Activated CD8-positive, alpha-beta T cell treated with anti-CD3 and anti-CD28 coated beads for 36 hours (primary cell): ENCODE measurements at places on chromosomes 4 and X. TPM values are rescaled to one million over a fixed set of nuclear protein-coding genes. Genes with fewer than 3 reads are reported as not detected.

The UCP1 gene
- not detected for total RNA-seq

DNA sequence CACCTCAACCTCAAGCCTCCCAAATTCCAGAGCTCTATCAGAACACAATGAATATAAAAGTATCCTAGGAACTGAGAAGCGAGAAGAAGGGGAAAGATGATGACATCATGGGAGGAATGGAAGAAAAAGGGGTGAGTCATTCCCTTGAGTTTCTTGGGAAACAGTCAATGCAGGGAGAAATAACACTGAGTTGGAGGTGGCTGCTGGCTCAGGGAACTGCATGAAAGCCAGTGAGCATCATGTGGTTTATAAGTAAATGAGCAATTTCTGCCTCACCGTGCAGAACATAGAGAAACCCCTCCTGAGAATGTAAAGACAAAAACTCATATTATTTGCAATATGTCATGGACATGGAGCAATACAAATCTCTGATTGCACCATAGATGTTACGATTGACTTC is 73.3 kb downstream of the SHOX start:
- no peaks in the 10 kb centered on the region for H3K4me1 ChIP-seq
- DNase-seq = no peak
- no peaks in the 10 kb centered on the region for H3K36me3 ChIP-seq
- H3K4me3 ChIP-seq = no peak overlapping the region

The F9 gene
- total RNA-seq = not detected

DNA sequence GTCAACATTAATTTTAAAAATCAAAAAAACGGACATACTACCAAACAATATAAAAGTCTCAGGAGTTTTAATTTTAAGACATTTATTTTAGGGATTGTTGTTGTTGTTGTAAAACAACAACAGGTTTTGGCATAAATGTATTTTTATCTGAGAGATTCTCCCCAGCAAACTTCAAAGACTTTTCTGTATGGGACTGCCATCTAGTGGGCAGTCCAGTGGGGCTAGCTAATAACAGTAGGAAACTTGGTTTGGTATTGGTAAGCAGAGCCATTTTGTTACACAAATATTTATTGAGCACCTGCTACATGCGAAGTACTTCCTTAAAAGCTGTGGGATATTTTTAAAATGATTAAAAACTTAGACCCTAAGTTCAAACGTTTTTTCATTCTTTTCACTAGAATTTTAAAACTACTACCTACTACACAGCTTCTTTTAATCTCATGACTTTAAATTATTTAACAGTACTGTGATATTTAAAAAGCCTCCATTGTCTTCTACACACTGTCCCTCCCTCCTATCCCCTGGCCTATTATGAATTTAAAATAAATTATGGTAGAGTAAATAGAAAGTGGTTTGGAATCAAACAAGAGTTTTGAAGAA is 1028.4 kb upstream of the INTU start:
- H3K36me3 ChIP-seq = no peaks in the 10 kb centered on the region
- no peak overlapping the region for H3K4me3 ChIP-seq
- no peaks in the 10 kb centered on the region for H3K27me3 ChIP-seq
- no peak for DNase-seq

DNA sequence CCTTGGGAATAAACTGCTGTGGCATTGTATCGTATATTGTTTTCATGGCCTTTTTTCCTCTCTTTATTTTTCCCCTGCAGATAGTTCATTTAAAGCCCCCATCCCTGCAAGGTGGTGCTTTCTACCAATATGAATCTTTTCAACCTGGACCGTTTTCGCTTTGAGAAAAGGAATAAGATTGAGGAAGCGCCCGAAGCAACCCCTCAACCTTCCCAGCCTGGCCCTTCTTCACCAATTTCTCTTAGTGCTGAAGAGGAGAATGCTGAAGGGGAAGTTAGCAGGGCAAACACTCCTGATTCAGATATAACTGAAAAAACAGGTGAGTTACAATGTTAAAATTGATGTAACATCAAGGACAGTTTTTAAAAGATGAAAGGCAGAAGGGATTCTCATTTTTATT is 601 bp downstream of the SMARCAD1 start:
- peak overlapping the region; percentile 98 for H3K4me3 ChIP-seq
- no peak for DNase-seq
- peaks cover 3% of the 10 kb centered on the region for H3K27me3 ChIP-seq
- peaks cover 34% of the 10 kb centered on the region for H3K4me1 ChIP-seq
- H3K27ac ChIP-seq = peak overlapping the region; percentile 100

The GRIA2 gene
- not detected for total RNA-seq

DNA sequence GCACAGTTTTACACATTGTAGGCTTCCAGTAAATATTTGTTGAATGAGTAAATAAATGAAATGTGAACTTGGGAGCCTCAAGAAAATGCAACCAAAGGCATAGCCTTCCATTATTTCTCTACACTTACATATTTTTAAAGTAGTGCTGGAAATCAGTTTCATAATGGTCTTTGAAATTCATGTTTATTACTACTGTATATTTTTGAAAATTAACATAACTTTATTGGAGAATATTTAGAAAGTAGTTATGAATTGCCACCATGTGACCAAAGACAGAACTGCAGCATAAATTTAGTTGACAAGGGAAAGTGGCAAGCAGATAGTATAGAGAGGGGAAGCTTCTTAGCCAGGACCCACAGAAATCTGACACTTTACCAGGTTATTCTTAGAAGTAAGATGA is 6.4 kb downstream of the TCEAL8 start:
- H3K4me3 ChIP-seq = no peak overlapping the region
- no peaks in the 10 kb centered on the region for H3K27me3 ChIP-seq
- peak; percentile 11 for DNase-seq
- peaks cover 4% of the 10 kb centered on the region for H3K36me3 ChIP-seq
- H3K4me1 ChIP-seq = peaks cover 4% of the 10 kb centered on the region
- no peak overlapping the region for H3K27ac ChIP-seq

The KLB gene
- not detected for total RNA-seq

GRCh38 chrX:10902001-10902400 is 209.1 kb upstream of the HCCS start:
- H3K4me1 ChIP-seq = no peaks in the 10 kb centered on the region
- H3K27ac ChIP-seq = no peak overlapping the region
- no peak overlapping the region for H3K4me3 ChIP-seq
- no peak for DNase-seq
- no peaks in the 10 kb centered on the region for H3K36me3 ChIP-seq
- H3K27me3 ChIP-seq = no peaks in the 10 kb centered on the region

DNA sequence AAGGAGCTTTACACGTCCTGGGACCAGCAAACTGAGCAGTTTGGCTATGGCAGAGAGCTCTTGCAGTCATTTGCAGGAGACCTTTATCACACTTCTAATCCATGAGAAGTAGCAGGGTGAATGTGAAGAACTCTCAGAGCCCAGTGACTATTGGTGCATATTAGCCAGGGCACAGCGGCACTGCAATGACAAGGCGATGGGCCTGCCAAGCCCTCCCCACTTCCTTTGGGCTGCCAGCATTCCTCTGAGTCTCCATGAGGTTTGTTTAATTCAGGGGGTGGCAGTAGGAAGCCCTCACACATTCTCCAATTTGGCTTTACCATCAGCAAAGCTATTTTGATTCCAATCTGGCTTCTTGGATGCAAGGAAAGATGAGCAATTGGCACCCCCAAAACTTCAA is 79.2 kb upstream of the TSPAN7 start:
- H3K27me3 ChIP-seq = peaks cover 4% of the 10 kb centered on the region
- no peak for DNase-seq
- no peak overlapping the region for H3K4me3 ChIP-seq
- H3K4me1 ChIP-seq = no peaks in the 10 kb centered on the region

The VCX2 gene
- not detected for total RNA-seq

DNA sequence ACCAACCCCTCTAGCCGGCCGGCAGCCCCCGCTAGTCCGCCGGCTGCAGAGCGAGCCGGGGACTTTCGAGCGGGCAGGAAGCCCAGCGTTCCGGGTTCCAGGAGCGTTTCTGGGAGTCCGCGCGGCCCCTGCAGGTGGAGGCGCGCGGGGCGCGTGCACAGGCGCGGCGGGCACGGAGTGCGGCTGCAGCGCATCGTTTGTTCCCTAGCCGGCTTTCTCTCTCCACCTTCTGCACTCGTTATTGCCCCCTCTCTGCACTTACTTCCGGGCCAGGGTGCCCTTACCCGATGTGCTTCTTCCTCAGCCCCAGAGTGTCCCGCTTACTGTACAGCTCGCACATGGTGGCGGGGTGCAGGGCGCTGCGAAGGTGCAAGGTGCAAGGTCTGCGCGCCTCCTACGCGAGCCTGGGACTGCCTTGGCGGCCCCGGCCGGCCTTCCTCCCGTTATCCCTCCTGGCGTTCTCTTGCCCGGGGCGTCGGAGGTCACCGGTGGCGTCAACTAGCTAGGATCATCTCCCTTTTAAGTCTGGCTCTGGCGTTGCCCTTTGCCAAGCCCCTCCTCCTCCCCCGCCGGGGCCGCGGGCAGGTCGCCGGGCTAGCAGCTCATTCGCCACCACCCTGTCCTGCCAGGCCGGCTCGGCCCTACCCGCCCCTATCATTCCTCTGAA is at the start of gene ETNPPL:
ETNPPL (minus strand) TSS at position 495 of the 667 bp plus-strand sequence; CDS start at position 340, 155 bp downstream.
- H3K4me1 ChIP-seq = peaks cover 10% of the 10 kb centered on the region
- no peak within 1 kb of the TSS for H3K27ac ChIP-seq
- peaks cover 38% of the 10 kb centered on the region for H3K27me3 ChIP-seq
- peaks cover 2% of the 10 kb centered on the region for H3K36me3 ChIP-seq
- peak; percentile 51 for DNase-seq

- peaks cover 32% of the 10 kb centered on the region for H3K36me3 ChIP-seq
- no peak for DNase-seq
- peak overlapping the region; percentile 71 for H3K4me3 ChIP-seq
- H3K4me1 ChIP-seq = peaks cover 68% of the 10 kb centered on the region
Observed at GRCh38 chrX:79096145-79096556, 48.3 kb upstream of the GPR174 start.

- DNase-seq = peak; percentile 60
- peak overlapping the region; percentile 61 for H3K4me3 ChIP-seq
Observed at GRCh38 chr4:98662626-98663225, 4.3 kb upstream of the TSPAN5 start.

The IL3RA gene
- total RNA-seq = not detected

- H3K27ac ChIP-seq = no peak overlapping the region
- DNase-seq = no peak
- no peaks in the 10 kb centered on the region for H3K27me3 ChIP-seq
- H3K4me3 ChIP-seq = no peak overlapping the region
- peaks cover 17% of the 10 kb centered on the region for H3K4me1 ChIP-seq
Observed at GRCh38 chr4:88528861-88529260, 5.3 kb upstream of the PYURF start.

- H3K36me3 ChIP-seq = no peaks in the 10 kb centered on the region
- no peaks in the 10 kb centered on the region for H3K27me3 ChIP-seq
- H3K4me1 ChIP-seq = no peaks in the 10 kb centered on the region
- H3K27ac ChIP-seq = no peak overlapping the region
Observed at GRCh38 chrX:113868177-113868576, 715.7 kb upstream of the HTR2C start.

- H3K36me3 ChIP-seq = no peaks in the 10 kb centered on the region
- H3K27me3 ChIP-seq = peaks cover 13% of the 10 kb centered on the region
- peak; percentile 17 for DNase-seq
- H3K4me3 ChIP-seq = no peak overlapping the region
- no peaks in the 10 kb centered on the region for H3K4me1 ChIP-seq
- H3K27ac ChIP-seq = no peak overlapping the region
Observed at GRCh38 chr4:119314356-119314755, 7.6 kb downstream of the FABP2 start.

GRCh38 chr4:156732634-156733033 is 239.0 kb downstream of the PDGFC start:
- no peaks in the 10 kb centered on the region for H3K27me3 ChIP-seq
- no peak for DNase-seq
- no peak overlapping the region for H3K4me3 ChIP-seq
- H3K27ac ChIP-seq = no peak overlapping the region

- no peaks in the 10 kb centered on the region for H3K36me3 ChIP-seq
- no peaks in the 10 kb centered on the region for H3K4me1 ChIP-seq
- H3K4me3 ChIP-seq = no peak overlapping the region
- DNase-seq = no peak
- H3K27me3 ChIP-seq = no peaks in the 10 kb centered on the region
Observed at GRCh38 chr4:145340071-145340675, 141.5 kb upstream of the SMAD1 start.

DNA sequence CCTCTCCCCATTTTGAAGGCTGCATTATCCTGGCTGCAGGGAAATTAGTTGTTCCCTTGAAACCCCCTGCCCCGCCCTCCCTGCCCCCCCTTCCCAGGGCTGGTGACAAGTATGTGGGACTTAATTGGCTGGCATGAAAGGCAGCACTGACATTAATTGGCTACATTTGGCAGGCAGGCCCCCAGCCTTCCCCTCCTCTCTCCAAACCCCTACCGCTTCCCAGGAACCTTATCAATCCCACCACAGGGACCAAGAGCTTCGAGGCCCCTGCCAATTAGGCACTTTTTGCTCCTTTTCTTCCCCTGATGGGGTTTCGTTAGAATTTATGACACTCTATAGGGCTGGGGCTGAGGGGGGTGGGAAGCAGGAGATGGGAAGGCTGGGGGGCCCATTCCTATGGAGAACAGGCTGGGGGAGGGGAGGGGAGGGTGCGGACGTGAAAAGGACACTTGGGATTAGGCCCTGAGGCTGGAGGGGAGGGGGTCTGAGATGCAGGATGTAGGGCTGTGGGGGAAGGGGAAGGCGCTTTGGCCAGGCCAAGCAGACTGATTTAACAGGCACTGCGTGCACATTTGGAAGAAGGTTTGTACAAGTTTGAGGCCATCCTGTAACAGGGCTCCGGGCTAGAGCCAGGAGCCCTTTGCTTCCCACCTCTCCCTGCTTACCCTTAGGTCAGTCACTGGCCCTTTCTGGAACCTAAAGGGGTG is 52.2 kb downstream of the EFNB1 start:
- no peaks in the 10 kb centered on the region for H3K27me3 ChIP-seq
- H3K4me3 ChIP-seq = no peak overlapping the region
- no peaks in the 10 kb centered on the region for H3K4me1 ChIP-seq
- DNase-seq = no peak
- H3K27ac ChIP-seq = no peak overlapping the region

DNA sequence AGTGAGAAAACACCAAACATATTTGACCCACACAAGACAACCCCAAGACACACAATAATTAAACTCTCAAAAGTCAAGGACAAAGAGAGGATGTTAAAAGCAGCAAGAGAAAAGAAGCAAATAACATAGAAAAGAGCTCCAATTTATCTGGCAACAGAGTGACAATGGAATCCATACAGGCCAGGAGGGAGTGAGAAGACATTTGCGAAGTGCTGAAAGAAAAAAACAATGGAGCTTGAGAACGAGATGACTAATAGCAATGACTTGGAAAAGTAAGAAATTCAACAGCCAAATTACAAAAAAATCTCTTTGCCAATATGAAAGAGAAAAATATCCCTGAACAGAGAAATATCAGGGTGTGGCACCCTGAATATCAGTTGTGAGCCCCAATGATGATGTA is 61.6 kb downstream of the MAD2L1 start:
- peaks cover 10% of the 10 kb centered on the region for H3K27me3 ChIP-seq
- H3K36me3 ChIP-seq = no peaks in the 10 kb centered on the region
- no peaks in the 10 kb centered on the region for H3K4me1 ChIP-seq
- H3K4me3 ChIP-seq = no peak overlapping the region
- DNase-seq = no peak

GRCh38 chr4:80425124-80426100 is 89.9 kb downstream of the CFAP299 start:
- no peaks in the 10 kb centered on the region for H3K36me3 ChIP-seq
- no peak for DNase-seq
- H3K4me3 ChIP-seq = no peak overlapping the region
- H3K27ac ChIP-seq = no peak overlapping the region
- no peaks in the 10 kb centered on the region for H3K27me3 ChIP-seq
- H3K4me1 ChIP-seq = peaks cover 5% of the 10 kb centered on the region

The PLS3 gene
- 2.0 TPM for total RNA-seq

The CABS1 gene
- total RNA-seq = not detected

The NUDT9 gene
- total RNA-seq = 12.3 TPM
